ENCODE measurements at places on chromosomes 16 and 17. TPM values are rescaled to one million over a fixed set of nuclear protein-coding genes. Genes with fewer than 3 reads are reported as not detected.

RNF157 gene
- total RNA-seq, result 19.1 TPM

UMOD gene
- not detected for total RNA-seq

PVALEF gene
- total RNA-seq, result not detected

ZP2 gene
- not detected for total RNA-seq

SPAG5 gene
- 9.6 TPM for total RNA-seq

All from mononuclear cell (primary cell).